Panc1 (cell line): ENCODE measurements at places on chromosomes 6 and 20. TPM values are rescaled to one million over a fixed set of nuclear protein-coding genes. Genes with fewer than 3 reads are reported as not detected.

- H3K27me3 ChIP-seq = no peaks in the 10 kb centered on the region
- H3K36me3 ChIP-seq = no peaks in the 10 kb centered on the region
- H3K27ac ChIP-seq = peak overlapping the region; percentile 58
- peaks cover 89% of the 10 kb centered on the region for H3K4me1 ChIP-seq
- DNase-seq = no peak
Measured at GRCh38 chr6:142339968-142340658, 38.3 kb downstream of the ADGRG6 start.

- no peak for DNase-seq
- no peaks in the 10 kb centered on the region for H3K27me3 ChIP-seq
- H3K4me3 ChIP-seq = no peak overlapping the region
- no peaks in the 10 kb centered on the region for H3K4me1 ChIP-seq
Measured at GRCh38 chr20:47799116-47799715, 13.9 kb upstream of the SULF2 start.

The HLA-A gene
- 397 TPM for total RNA-seq

DNA sequence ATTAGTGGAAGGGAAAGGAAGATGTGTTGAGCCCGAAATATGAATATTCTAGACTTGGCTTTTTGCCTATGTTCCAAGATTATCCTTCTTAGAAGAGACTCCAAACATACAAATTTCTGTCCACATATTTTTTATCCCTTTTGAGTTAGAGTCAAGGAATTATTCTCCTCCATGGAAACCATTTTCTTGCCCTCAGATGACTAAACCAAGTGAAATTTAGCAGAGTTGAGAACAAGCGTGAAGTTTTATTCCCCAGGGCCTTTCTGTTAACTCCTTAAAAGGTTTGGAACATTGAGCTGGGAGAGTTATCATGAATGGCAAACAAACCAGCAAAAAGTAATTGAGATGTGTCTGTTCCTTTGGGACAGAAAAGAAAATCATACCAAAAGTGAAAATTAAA is 286.1 kb upstream of the PLCB4 start:
- H3K27me3 ChIP-seq = no peaks in the 10 kb centered on the region
- no peaks in the 10 kb centered on the region for H3K36me3 ChIP-seq
- H3K27ac ChIP-seq = no peak overlapping the region
- no peak for DNase-seq
- H3K4me3 ChIP-seq = no peak overlapping the region
- H3K4me1 ChIP-seq = no peaks in the 10 kb centered on the region

- H3K27me3 ChIP-seq = no peaks in the 10 kb centered on the region; the same call in 1 of the 2 replicates
- H3K36me3 ChIP-seq = no peaks in the 10 kb centered on the region
- H3K4me1 ChIP-seq = no peaks in the 10 kb centered on the region
- H3K27ac ChIP-seq = no peak overlapping the region
- DNase-seq = no peak
Measured at GRCh38 chr6:20265842-20266241, 53.6 kb upstream of the MBOAT1 start.

DNA sequence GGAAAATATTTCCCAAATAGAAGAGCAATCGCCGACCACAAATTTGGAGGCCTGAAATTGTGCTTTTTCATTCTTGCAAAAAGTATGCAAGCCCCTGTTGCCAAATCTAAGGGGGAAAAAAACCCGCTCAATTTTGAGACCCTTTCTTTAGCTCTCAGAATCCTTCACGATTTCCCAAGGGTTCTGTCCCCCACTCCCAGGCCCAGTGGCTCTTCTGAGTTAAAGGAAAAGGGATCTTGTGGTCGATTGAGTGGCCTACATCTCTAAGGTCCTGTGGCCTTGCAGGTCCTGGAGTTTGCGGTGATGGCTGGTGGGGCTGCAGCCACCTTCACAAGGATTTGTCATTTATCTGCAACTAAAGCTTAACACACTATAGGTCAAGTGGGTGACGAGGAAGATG is 1.8 kb downstream of the PAX1 start:
- no peaks in the 10 kb centered on the region for H3K36me3 ChIP-seq
- no peak for DNase-seq
- no peak overlapping the region for H3K27ac ChIP-seq

DNA sequence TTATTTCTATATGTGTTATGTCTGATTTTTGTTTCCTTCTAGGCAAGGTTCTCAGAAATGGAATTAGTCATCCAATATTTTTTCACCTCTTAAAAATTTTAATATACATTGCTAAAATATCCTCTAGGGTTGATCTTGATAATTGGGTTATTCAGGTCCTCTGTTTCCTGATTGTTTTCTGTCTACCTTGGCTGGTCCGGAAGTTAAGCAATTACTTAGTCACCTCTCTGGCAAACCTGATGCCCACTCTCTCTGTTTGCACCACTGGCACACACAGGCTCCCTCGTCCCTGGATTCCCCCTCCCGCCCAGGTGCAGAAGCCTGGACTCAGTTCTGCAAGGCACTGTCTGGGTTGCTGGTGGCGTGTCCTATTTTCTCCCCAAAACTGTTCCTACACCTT is 27.7 kb downstream of the CST9L start:
- H3K27ac ChIP-seq = no peak overlapping the region
- no peaks in the 10 kb centered on the region for H3K27me3 ChIP-seq
- no peak overlapping the region for H3K4me3 ChIP-seq
- H3K4me1 ChIP-seq = no peaks in the 10 kb centered on the region
- H3K36me3 ChIP-seq = no peaks in the 10 kb centered on the region
- no peak for DNase-seq

DNA sequence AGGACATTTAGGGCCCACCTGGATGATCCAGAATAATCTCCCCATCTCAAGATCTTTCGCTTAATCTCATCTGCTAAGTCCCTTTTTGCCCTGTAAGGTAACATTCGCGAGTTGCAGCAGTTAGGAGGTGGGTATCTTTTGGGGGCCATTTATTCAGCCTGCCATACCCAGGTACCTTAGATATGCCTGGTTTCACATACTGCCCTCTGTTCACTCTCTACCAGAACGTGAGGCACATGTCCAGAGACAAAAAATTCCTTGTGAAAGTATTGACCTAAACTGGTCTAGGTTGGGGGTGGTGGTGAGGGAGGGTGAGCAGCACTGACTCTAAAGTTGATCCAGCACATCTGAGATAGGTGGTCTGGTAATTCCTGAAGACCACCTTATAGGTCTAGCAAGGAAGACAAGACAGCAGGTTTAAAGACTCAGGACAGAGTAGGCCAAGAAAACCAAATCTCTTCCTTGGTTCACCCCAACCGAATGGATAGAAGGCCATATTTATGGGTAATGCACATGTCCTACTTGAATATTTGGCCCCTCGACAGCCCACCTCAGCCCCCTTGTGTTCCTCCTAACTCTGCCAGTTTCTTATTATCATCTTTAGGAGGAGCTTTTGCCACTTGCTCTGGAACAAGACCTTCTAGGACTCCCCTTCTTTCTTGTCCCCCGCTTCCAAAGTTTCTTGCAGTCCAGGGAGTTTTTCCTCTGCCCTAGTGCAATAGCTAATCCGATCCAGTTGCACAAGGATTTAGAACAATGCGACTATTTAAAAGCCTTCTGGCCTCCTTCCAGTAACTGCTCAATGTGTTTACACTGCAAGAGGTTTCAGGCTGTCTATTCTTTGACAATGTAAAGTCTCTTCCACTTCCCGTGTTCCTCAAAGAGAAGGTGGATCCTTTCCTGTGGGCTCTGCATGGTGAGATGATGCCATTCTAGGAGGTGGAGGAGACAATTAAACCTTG is 213.0 kb upstream of the LAMP5 start:
- DNase-seq = no peak
- H3K4me3 ChIP-seq = no peak overlapping the region
- H3K27ac ChIP-seq = no peak overlapping the region
- no peaks in the 10 kb centered on the region for H3K4me1 ChIP-seq
- no peaks in the 10 kb centered on the region for H3K27me3 ChIP-seq
- H3K36me3 ChIP-seq = no peaks in the 10 kb centered on the region

- H3K36me3 ChIP-seq = no peaks in the 10 kb centered on the region
- no peak overlapping the region for H3K4me3 ChIP-seq
- H3K4me1 ChIP-seq = 0 out of 2 replicates have a peak, but pooled peaks cover 3% of the 10 kb centered on the region
Measured at GRCh38 chr6:41967312-41968287, 26.0 kb upstream of the CCND3 start.

The ZBP1 gene
- not detected for total RNA-seq

GRCh38 chr6:166285233-166285632 is 23.0 kb downstream of the PRR18 start:
- peaks cover 5% of the 10 kb centered on the region; the same call in 1 of the 2 replicates for H3K27me3 ChIP-seq
- H3K4me3 ChIP-seq = no peak overlapping the region
- H3K4me1 ChIP-seq = no peaks in the 10 kb centered on the region
- DNase-seq = no peak
- no peaks in the 10 kb centered on the region for H3K36me3 ChIP-seq
- no peak overlapping the region for H3K27ac ChIP-seq

GRCh38 chr6:8157839-8158238 is 55.5 kb upstream of the EEF1E1 start:
- H3K4me1 ChIP-seq = no peaks in the 10 kb centered on the region; the same call in 1 of the 2 replicates
- peak overlapping the region; percentile 20; the same call in 1 of the 2 replicates for H3K27ac ChIP-seq
- H3K4me3 ChIP-seq = no peak overlapping the region
- DNase-seq = no peak
- H3K36me3 ChIP-seq = no peaks in the 10 kb centered on the region

DNA sequence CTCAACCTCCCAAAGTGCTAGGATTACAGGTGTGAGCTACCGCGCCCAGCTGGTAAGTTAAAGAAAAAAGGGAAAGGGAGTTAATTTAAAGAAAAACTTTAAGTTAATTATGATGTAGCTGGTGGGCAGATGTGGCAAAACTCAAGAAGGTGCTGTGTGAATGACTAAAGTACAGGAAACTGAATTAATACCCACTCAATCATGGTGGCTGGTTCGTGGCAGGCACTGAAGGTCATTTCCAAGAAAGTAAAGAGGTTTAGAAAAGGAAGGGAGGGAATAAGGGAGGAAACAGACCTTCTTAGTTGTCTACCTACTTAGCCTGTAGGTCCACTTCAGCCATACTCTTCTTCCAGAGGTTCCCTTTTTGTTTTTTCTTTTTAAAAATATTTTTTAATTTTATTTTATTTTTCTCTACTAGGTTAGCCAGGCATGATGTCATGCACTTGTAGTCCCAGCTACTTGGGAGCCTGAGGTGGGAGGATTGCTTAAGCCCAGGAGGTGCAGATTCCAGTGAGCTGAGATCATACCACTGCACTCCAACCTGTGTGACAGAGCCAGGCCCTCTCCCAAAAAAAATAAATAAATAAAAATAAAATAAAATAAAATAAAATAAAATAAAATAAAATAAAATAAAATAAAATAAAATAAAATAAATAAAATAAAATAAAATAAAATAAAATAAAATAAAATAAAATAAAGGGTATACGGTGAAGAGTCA is 11.9 kb upstream of the TGM3 start:
- H3K27me3 ChIP-seq = no peaks in the 10 kb centered on the region; the same call in 1 of the 2 replicates
- DNase-seq = no peak
- no peaks in the 10 kb centered on the region for H3K36me3 ChIP-seq
- H3K27ac ChIP-seq = no peak overlapping the region

DNA sequence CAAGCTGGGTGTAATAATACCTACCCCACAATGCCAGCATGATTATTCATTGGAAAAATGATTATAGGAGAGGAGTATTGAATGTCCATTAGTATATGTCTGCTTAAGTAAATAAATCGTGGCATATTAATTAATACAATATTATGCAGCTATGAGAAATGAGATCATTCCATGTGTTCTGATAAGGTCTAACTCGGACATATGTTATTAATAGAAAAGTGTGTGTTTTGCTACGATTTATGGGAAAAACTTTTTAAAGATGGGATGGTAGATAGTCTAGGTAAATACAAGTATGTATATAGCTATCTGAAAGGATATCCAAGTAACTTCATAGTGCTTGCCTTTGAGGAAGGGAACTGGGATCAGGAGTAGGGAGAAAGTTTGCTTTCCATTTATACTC is 61.5 kb upstream of the CDKAL1 start:
- no peaks in the 10 kb centered on the region for H3K4me1 ChIP-seq
- H3K4me3 ChIP-seq = no peak overlapping the region
- H3K36me3 ChIP-seq = no peaks in the 10 kb centered on the region; the same call in 1 of the 2 replicates
- no peak for DNase-seq

DNA sequence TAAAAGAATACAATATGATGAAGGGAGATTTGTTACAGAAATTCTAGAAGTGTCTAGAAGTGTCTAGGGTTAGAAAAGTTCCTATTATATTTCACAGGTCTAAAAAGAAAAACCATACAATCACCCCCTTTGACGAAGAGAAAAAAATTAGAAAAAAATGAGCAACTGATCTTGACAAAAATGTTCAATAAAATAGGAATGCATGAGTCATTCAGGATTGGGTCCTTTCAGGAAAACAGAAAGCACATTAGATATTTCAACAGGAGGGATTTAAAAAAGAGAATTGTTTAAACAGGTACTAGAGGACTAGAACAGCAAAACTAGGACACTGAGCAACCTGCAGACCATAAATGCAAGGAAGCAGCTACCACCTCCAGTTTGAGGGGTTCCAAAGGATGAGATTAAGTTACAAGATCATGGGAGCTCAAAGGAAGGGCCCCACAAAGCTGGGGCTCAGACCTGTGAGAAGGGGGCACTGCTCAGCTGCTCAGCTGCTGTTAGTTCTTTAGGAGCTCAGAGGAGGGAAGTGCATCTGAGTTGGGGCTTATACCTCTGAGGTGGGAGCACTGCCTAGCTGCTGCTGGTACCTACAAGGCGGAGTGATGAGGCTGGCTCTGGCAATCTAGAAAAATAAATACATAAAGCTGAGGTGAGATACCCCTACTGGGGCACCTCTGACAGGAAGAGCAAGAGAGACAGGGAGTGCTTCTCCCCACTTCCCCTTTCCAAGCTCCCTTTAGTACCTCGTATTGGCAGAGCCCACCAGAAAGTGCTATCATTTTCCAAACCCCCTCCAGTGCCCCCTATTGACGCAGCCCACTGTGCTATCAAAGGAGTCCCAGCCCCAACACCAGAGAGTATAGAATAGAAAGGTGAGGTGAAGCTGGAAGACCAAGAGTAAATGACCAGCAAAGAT is 27.1 kb upstream of the BEND6 start:
- H3K36me3 ChIP-seq = no peaks in the 10 kb centered on the region
- no peaks in the 10 kb centered on the region for H3K27me3 ChIP-seq
- H3K27ac ChIP-seq = no peak overlapping the region
- H3K4me1 ChIP-seq = no peaks in the 10 kb centered on the region; the same call in 1 of the 2 replicates

DNA sequence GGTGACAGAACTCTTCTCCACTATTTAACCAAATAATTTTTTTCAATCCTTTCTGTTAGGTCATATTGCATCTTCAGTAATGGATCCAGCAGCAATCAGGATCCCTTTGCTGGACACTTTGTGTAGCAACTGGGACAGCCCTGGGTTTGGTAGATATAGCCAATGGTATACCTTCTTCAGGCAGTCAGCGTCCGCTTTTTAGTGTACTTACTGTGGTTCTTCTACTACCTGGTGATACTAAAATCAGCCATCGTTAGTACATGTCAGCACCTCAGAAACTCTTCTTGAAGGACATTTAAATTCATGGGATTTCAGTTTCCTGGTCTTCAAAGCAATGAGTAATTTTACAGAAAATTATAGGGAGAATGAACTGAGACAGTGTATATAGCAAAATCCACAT is 93.5 kb downstream of the ADGRG6 start:
- H3K36me3 ChIP-seq = peaks cover 82% of the 10 kb centered on the region
- no peaks in the 10 kb centered on the region; the same call in 1 of the 2 replicates for H3K4me1 ChIP-seq
- H3K27me3 ChIP-seq = no peaks in the 10 kb centered on the region
- H3K27ac ChIP-seq = 0 out of 2 replicates have a peak overlapping the region, but pooled peaks have one; percentile 0
- H3K4me3 ChIP-seq = no peak overlapping the region

- no peaks in the 10 kb centered on the region for H3K4me1 ChIP-seq
- H3K36me3 ChIP-seq = no peaks in the 10 kb centered on the region
- DNase-seq = no peak
- H3K27ac ChIP-seq = no peak overlapping the region
- H3K4me3 ChIP-seq = no peak overlapping the region
Measured at GRCh38 chr6:100235631-100236030, 229.1 kb downstream of the SIM1 start.
